Activated CD4-positive, CD25-positive, alpha-beta regulatory T cell treated with anti-CD3 and anti-CD28 coated beads, Interleukin-2, amount 50 U/mL, for 16 hours (primary cell): ENCODE measurements at places on chromosomes 13 and 19.

DNA sequence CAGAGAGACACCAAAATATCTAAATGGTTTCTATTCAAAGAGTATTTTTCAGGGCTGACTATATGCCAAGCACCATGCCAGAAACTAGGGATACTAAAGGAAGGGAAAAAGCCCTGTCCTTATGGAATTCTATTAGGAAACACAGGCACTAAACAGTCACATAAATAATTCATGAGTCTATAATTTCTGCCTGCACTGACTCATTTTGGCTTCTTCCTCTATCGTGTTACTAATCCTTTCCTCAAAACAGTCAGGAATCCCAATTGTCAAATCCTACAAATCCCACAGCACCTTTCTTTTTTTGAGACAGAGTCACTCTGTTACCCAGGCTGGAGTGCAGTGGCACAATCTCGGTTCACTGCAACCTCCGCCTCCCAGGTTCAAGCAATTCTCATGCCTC lies 29.2 kb downstream of the XPO4 start:
- DNase-seq: no peak

DNA sequence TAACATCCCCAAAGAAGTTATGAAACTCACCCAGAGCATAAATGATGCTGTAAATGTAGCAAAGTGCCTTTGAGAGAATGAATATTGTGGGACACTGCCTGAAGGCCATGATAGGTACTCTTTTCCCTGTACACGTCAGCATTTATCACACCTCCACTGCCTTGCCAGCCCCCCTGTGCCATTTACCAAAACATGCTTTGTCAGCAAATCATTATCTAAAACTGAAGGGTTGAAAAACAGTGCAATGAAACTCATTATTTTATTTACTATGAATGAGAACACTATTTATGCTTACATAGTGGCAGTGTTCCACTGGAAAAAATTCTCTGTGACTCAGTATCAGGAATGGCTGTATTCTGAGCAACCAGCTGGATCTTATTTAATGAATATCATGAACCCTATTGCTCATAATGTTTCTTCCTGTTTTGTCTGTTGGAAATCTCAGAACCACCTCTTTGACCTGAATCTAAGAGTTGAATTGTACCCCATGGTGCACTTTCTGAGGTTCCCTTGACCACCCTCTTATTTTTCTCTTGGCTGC lies 564.1 kb downstream of the DCT start:
- DNase-seq: no peak

GRCh38 chr19:50736338-50736737 lies 13.2 kb downstream of the CLEC11A start:
- no peak for DNase-seq

DNA sequence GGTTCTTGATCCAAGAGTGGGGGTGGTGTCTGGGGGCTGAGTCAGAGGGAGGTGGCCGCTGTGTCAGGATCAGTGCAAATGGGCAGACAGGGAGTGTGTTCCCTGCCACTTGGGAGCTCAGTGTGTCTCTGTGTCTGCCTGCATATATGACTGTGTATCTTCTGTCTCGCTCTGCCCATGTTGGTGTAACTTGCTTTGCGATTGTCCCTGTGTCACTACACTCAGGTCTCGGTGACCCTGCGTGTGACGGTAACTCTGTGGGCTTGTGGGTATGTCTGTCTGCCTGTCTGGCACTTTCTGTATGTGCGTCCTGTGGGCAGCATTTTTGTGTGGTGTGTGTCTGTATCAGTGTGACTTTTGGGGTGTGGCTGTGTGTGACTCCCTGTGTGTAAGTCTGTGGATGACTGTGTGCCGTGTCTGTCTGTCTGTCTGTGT lies 8.2 kb upstream of the ERFL start:
- DNase-seq: no peak

DNA sequence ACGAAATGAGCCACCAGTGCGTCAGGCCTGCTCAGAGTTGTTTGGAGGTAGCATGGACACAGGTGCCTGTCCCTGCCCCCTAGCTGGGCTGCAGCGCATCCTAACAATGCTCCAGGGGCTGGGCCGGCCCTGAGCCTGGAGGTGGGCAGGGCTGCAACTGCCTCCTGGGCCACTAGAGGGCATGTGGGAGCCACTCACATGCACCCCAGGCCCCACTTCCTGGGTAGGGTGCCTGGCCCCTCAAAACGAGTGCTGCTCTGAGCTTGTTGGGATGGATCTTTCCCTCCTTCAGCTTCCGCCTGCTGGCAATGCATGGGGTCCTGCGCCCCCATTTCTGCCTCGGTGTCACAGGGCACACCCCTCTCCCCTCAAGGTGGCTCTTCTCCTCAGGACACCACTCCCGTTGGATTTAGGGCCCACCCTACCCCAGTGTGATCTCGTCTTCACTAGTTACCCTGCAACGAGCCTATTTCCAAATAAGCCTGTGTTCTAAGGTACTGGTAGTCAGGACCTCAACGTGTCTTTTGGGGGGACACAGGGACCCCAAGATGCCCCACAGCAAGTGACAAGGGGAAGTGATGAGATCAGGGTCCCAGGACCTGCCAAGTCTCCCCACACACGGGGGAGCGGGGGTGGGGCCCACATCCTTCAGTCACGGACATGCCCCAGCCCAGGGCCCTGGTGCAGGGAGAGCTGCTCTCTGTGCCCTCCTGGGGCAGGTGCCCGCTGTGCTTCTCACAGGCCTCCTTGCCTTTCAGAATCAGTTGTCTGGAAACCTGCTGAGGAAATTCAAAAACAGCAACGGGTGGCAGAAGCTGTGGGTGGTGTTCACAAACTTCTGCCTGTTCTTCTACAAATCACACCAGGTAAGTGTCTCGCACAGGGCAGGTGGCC lies 131.3 kb downstream of the STK24 start:
- DNase-seq: peak; percentile 53

DNA sequence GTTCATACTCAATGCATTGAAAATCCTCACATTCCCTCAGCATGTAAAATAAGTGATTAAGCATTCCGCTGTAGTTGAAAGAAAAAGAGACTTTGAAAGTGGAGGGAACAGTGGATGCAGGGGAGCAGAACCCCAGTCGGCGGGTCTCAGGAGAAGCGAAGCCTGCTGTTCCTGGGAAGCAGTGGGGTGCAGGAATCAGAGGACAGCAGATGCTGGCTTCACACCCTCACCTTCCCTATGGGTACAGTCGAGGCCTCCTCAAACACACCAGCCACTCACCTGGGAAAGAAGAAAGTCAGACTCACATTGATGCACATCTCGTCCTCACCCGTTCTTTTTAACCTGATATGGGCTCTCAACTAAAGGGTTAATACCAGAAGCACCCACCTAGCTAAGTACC lies 38.2 kb downstream of the COL4A2 start:
- no peak for DNase-seq

DNA sequence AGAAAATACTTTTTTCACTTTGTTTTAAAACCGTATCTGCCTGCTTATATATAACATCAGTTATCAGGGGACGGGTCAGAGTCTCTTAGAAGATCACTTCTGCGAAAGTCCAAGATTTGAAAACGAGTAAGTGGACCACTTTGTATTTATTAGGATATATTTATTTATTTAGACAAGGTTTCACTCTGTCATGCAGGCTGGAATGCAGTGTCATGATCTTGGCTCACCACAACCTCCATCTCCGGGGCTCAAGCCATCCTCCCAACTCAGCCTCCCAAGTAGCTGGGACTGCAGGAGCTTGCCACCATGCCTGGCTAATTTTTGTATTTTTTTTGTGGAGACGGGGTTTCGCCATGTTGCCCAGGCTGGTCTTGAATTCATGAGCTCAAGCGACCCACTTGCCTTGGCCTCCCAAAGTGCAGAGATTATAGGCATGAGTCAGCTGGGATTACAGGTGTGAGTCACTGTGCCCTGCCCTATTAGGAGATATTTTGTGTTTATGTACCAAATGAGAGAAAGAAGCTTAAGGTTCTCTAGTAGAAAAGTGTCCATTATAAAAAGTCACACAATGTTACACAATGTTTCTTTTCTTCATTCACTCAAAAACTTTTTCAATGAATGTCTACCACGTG lies 39.5 kb downstream of the RASL11A start:
- no peak for DNase-seq

DNA sequence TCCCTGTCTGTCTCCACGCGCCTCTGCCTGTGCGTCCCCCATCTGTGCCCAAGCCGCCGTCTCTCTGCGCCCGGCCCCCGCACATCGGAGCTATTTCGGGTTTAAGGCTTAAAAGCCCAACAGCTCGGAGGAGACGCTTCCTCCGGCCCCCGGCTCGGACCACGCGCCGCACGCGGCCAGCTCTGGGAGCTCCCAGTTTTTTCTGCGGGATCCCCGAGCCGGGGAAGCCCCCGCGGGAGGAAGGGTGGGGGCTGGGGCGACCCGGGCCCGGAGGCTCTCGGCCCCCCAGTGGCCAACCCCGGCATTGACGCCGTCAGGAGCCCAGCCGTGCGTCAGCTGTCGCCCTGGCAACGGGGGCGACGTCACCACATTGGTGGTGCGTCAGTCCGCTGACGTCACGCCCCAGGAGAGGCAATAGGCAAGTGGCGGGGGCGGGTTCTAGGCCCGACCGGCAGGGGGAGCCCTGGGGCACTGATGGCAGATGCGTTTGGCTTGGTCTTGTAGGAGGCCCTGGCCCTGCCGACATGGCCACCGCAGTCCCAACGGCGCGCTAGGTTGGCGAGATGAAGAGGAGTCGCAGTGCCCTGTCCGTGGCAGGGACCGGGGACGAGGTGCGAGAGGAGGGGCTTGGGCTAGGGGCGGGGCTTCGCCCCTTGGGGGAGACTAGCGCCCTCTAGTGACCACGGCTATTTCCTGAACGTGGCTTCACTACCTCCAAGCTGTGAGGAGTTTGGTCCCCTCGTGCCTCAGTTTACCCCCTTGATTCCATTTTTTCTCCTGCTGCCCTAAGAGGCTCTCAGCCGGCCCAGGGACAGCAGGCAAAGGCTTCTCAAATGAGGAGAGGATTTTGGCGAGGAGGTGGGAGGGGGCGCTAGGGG lies 3.7 kb upstream of the PDE4A start:
- peak; percentile 90 for DNase-seq

GRCh38 chr13:90898811-90899210 lies 448.7 kb upstream of the MIR17HG start:
- no peak for DNase-seq

- no peak for DNase-seq
These were observed 20.1 kb upstream of the ARHGEF18 start for GRCh38 chr19:7328647-7329046.

GRCh38 chr19:54506079-54506478 lies 3.4 kb downstream of the LAIR2 start:
- DNase-seq: no peak
